ENCODE measurements at places on chromosomes 13 and 19. TPM values are rescaled to one million over a fixed set of nuclear protein-coding genes. Genes with fewer than 3 reads are reported as not detected.
A peak's percentile ranks its signal among the peaks of the same experiment; 100 is the strongest.

NKPD1 gene
- total RNA-seq: 0.13 TPM

ZNF560 gene
- total RNA-seq: 2.1 TPM

ZNF677 gene
- total RNA-seq: 17.8 TPM

VAV1 gene
- total RNA-seq: not detected

FSD1 gene
- total RNA-seq: 23.6 TPM

DNA sequence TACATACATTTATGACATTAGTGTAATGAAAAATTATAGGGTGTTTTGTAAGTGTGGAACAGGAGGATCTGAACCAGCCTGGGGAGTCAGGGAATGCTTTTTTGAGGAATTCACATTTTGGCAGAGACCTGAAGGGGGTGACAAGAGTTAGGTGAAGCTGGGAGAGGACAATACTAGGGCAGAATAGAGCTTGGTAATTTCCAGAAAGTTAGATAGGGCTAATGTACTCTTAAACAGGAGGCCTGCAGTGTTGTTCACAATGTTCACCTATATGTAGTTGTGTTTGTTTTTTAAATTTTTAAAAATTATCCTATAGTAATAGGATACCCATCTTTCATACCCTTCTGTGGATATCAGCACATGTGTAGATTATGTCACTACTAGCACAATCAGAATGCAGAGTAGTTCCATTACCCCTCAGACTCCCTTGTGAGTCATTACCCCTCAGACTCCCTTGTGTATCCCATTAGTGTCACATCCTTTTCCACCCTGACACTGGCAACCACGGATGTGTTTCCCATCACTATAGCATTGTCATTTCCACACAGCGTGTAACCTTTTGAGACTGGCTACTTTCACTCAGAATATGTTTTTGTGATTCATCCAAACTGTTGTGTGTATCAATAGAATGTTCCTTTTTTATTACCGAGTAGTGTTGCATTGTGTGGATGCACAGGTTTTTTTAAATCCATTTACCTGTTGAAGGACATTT, 43.1 kb downstream of the PCCA start:
- DNase-seq: peak; percentile 98

- DNase-seq: no peak
Measured at GRCh38 chr13:50797091-50797490, 46.4 kb downstream of the DLEU7 start.

DNA sequence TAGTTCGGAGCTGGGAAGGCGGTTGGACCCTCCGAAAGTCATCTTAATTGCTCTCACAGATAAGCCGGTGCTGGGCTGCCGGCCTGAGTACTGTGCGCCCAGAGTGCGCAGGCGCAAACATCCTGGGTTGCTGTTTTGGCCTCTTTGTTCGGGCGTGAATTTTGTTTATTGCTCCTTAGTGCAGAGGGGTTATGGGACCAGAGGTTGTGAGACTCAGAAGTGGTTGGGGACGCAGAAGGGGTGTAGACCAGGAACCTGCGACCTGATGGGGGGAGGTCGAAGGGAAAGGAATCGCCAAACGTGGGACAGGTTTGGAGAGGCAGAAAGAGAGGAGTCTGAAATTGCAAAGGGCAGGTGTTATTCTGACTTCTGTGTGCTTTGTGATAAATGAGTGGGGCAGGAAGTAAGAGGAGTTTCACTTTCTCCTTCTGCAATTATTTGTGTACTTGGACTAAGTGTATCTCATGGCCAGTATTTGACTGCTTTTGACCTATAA, 607 bp upstream of the ZNF566 start:
- peak; percentile 79 for DNase-seq

DNA sequence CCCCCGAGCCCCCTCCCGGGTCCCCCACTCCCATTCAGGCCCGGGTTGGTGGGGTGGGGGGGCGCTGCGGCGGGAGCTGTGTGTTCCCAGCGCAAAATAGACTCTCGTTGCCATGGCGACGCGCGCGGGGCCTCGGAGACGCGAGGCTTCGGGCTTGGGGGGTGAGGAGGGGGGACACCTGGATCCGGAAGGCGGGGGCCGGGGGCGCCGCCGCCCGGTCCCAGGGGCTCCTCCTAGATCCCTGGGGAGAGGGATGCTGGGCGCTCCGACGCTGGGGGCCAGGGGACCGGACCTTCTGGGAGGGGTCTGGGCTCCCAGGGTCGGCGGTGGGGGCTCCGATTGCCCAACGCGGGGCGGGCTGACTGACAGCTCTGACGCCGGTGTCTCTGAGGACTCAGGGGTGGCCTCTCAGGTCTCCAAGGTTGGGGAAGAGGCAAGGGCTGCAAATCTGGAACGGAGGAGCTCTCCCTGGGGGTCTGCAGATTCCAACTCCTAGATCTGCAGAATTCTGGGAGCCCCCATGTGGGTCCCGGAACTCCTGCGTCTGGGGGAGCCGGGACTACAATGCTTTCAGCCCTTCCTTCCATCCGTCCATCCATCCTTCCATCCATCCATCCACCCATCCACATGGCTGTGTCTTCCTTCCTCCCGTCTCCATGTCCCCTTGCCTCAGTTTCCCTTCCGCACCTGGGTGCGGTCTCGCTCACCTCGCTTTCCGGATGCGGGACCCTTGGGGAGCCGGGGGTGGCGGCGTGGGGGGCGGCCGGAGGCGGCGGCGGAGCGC, 9.1 kb upstream of the SHISA7 start:
- DNase-seq: no peak

DNA sequence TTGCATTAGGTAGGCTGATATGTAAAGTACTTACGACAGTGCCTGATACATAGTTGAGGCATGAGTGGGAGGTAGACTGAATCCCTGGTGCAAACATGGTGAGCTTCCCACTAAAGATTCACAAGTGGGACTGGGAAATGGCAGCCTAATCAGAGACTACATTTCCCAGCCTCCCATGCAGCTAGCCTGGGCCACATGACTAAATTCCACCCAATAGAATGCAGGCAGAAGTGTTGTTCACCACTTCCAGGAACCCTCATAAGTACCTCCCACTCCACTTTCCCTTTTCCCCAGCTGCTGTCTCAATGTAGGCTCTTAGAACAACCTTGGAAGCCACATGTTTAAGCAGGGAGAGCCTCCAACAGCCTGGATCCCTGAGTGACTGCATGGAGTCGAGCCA, 104.9 kb downstream of the CACNA1A start:
- no peak for DNase-seq

DNA sequence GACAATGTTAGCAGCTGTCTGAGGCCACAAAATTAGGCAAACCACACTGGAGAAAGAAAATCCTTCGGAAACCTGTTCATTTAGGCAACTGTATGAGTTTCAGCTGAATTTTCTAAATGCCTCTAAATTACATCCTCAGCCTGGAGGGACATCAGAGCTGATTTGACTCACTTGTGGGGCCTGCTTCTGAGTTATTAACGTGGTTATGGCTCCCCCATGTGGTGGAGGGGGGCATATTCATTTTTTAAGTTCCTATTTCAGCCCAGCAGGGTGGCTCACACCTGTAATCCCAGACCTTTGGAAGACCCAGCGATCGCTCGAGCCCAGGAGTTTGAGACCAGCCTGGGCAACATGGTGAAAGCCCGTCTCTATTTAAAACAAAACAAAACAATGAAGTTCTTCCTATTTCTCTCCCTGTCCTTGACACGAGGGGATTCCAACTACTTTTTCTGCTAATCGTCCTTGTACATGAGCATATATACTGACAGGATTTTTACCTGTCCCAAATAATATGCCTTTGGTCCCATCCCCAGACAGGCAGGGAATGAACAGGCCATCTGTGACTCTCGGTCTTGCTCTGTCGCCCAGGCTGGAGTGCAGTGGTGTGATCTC, 31.5 kb upstream of the HIF3A start:
- DNase-seq: peak; percentile 44

DNA sequence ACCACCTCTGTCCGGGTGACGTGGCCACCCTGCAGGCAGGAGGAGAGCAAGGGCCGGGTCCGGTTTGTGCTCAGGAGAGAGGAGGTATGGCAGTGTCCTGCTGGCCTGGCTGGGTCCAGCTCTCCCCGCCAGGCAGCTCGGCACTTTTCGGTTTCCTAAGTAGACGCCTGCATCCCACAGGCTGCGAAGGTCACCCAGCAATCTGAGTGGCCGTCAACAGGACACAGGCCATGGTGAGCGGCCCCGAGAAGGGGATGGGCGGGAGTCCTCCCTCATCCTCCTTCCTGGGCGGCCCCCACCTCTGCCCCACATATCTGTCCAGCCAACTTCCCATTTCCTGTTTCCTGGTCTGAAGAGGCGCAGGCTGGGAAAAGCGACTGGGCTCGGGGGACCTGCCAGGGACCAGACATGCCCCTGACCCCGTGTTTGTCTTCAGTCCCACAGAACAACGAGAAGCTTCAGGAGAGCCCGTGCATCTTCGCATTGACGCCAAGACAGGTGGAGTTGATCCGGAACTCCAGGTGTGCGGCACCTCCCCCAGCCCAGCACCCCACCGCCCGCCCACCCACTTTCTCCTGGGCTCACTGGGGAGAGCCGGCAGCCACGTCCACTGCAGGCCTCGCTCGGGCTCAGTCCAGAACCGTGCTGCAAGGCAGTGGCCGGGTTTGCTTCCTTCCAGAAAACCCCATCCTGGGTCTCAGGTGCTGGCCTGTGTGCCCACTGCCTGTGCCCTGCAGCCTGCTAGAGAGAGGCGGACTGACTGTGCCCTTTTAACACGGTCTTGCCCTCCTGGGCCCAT, 16.3 kb downstream of the PIAS4 start:
- DNase-seq: no peak

- no peak for DNase-seq
Measured at GRCh38 chr13:99665711-99666110, 164.4 kb downstream of the TM9SF2 start.
